Amygdala (tissue), 56 donors: ENCODE measurements at places on chromosomes 16 and 17.

DNA sequence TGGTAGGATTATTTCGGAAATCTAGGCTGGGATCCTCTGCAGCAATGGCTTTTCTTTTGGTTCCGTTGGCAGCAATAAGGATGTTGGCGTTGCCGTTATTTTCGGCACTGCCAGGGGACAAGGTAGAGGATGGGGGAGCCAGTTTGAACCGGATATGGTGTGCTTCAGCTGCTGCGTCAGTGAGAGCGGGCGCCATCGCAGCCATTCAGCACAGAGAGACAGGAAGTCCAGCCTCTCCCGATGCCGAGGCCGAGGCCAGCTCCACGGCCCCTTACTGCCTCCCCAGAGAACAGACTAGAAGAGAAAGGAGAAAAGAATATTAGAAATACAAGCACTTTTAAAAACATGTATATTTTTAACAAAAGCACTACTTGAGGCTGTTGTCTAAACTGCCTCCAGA is 21.3 kb downstream of the KANSL1 start:
- no peak for DNase-seq

GRCh38 chr16:50272111-50272571 is 5.8 kb downstream of the ADCY7 start:
- no peak for DNase-seq

- DNase-seq: no peak
These were observed 29.3 kb downstream of the GINS3 start for GRCh38 chr16:58421529-58421928.

- DNase-seq: no peak
These were observed 24.4 kb upstream of the CRHR1 start for GRCh38 chr17:45759761-45760160.

GRCh38 chr17:77316191-77316641 is 175.4 kb downstream of the SEC14L1 start:
- DNase-seq: no peak

DNA sequence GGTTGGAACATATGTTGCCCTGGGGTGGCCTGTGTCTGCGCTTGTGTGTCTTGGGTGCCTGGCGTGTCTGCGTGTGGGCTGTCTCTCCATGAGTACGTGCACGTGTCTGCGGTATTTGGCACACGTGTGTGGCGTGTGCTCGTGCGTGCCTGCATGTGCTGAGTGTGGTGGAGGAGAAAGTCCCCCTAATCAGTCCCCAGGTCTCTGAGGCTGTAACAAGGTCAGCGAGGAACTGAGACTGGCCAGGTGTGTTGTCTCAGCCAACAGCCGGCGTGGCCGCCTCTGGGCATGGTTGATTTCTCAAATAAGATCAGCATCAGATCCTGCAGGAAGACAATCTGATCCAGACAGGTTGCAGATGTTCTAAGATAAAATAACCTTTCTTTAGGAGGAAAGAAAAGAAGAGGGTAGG is 3.5 kb upstream of the CPNE7 start:
- DNase-seq: no peak

DNA sequence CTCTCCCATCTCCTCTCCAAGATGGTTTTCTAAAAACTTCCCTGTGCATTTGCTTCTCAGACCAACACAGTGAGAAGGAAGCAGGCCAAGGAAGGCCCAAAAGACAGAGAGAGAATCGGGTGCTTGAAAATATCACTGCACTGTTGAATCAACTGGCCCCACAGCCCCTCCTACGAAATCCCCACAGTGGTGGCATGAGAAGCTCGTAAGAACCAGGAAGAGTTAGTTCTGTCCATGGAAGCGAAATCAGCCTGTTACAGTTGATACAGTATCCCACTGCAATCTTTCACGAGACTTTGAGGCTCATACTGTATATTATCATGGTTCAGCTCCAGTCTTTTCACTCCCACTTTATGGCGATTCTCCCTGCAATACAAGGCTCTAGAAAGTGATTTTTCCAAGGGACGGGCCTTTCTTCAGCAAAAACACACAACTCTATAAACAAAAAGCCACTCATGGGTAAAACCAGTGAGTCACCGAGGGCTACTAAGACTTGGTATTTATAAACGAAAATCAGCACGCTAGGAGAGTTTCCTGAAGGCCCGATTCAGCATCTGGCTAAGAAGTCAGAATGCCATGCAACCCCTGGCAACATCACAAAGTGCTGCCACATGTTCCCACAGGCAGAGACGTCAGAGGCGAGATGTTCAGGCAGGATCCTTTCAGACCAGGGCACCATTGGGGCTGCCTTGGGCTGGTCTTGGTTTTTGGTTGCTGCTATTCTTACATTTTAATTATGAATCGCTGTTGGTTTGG is 185.7 kb downstream of the IRX5 start:
- no peak for DNase-seq

- peak; percentile 30 for DNase-seq
These were observed 498 bp upstream of the PLEKHG4 start for GRCh38 chr16:67278773-67279295.

DNA sequence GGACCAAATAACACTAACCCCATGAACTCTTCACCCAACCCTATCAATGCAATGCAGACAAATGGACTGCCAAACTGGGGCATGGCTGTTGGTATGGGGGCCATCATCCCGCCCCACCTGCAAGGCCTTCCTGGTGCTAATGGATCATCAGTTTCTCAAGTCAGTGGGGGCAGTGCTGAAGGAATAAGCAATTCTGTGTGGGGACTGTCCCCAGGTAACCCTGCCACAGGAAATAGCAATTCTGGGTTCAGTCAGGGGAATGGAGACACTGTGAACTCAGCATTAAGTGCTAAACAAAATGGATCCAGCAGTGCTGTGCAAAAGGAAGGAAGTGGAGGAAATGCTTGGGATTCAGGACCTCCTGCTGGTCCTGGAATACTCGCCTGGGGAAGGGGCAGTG is 78.9 kb downstream of the TMC6 start:
- DNase-seq: no peak

DNA sequence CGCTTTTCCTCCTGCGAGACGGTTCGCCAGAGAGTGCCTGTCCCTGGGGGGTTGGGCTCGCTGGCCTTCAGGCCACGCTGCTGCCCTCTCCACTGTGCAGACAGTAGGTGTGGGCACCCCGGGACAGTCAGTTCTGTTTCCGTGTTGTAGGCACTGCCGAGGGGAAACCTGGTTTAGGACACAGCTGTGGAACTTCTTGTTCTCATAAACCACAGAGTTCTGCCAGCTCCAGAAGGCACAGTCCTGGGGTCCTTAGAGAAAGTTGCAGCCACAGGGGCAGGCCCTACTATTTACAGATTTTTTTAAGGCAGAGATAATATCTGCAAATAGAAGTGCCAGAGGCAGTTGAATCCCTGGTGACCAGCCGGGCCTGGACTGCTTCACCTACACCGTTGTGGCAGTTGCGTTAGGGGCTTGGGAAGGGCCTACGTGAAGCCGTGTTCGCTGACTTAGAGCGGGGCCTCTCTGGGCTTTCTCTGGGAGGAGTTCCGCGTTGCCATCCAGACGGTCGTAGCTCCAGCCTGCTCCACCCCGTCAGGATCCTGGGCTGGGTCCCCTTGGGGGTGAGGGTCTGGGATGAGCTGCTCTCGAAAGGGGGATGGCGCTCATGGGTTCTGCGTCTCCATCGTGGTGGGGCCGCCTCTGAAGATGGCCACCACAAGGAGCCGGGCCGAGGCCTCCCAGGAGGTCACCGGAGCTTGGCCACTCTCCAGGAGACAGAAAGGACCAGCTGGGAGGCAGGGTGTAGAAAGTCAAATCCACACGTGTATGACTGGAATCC is 126.3 kb downstream of the BANP start:
- no peak for DNase-seq

GRCh38 chr16:85380905-85381737 is 232.0 kb upstream of the GSE1 start:
- no peak for DNase-seq

GRCh38 chr17:82870541-82870940 is 30.7 kb upstream of the ZNF750 start:
- DNase-seq: no peak

- DNase-seq: no peak
These were observed 84.8 kb downstream of the MRM1 start for GRCh38 chr17:36686123-36686669.

DNA sequence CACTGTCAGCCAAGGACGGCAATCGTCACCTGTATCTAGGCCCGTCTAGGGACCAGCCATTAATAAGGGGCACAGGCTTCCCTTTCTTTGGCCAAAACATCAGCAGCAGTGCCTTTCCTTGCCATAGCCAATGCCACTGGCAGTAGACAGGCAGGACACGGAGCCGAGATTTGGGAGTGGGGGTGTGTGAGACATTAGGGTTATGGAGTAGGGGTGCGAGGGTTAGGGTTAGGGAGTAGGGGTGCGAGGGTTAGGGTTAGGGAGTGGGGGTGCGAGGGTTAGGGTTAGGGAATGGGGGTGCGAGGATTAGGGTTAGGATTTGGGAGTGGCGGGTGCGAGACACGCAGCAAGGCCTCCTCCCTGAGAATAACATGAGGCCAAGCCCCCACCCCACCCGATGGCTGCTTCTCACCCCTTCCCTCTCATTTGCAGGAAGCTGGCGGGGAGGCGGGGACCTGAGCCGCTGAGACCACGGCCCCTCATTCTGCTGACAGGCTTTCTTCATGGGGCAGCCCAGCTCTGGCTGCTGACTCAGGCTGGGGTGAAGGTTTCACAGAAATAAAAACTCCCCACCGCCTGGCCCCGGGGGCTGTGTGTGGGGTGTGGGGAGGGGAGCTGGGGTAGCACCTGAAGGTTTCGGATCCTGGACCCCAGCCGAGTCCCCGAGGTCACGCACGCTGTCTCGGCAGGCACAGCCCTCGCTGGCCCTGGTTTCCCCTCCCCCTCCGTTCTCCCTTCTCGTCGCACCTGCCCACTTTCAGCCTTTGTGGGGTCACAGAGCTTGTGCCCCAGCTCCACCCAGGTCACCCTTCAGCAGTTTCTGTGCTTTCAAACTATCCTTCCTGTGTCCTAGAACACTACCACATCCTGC is 93.8 kb downstream of the PGS1 start:
- DNase-seq: no peak

- no peak for DNase-seq
These were observed 172.7 kb downstream of the TANC2 start for GRCh38 chr17:63138713-63139112.

DNA sequence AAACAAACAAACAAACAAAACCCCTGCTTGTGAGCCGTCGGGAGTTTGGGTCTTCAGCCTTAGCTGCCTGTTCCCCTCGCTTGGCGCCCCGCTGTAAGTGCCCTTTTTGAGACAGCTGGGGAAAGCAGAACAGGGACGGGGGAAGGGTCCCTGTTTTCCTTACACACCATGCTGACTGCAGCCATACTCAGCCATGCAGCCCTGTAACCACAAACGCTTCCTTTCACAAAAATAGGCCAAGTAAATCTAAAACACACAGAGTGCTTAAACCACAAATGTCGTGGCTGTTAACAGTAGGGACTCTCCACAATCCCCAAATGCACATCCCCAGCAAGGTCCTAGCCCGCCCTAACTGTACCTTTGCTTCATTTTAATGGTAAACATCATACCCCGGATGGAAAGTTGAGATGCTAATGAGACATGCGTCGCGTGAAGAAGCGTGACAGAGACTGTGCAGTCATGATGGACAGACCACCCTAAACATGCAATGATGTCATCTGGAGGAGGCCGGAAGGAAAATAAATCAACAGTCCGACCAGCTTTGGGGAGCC is 129.9 kb downstream of the MGAT5B start:
- no peak for DNase-seq

- DNase-seq: no peak
These were observed 91.8 kb downstream of the RGS9 start for GRCh38 chr17:65228734-65229620.

DNA sequence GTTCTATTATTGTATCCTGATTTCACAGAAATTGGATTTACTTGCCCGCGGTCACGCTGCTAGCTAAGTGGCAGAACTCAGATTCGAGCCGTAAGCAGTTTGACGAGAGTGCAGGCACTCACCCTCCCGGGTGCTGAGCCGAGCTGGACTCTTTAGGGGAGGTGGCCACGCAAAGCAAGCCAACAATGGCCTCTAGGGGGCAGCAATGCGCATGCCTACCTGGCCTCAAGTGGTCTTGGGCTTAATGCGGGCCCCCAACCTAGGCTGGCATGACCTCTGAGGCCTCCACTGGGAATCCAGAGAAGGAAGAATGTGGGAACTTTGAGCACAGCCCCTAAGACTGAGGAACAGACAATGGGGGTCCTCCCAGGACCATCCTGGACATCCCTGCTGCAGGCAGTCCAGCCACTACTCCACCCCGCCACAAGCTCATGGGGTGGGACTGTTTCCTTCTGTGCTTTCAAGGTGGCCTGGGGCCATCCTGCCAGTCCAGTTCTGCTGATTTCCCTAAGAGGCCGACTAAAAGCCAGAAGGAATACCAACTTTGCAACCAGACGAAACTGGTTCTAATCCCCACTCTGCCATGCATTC is 276.5 kb downstream of the XYLT1 start:
- no peak for DNase-seq

DNA sequence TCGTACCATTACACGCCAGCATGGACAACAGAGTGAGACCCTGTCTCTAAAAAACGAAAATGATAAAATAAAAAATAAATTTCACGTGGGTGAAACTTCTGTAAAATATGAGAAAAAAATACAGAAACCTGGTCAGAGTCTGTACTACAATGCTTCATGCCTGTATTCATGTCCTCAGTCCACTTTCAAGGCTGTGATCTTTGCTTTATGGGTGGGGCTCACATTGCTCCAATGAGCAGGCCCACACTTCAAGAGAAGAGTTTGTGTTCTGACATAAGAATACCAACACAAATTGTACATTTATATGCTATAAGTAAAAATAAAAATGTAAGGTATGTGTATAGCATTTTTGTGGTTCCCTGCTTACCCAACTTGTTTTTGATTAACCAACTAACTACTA is 32.2 kb upstream of the ABCA3 start:
- DNase-seq: no peak

- peak; percentile 58 for DNase-seq
These were observed 567 bp downstream of the GNA13 start for GRCh38 chr17:65055708-65056638.

DNA sequence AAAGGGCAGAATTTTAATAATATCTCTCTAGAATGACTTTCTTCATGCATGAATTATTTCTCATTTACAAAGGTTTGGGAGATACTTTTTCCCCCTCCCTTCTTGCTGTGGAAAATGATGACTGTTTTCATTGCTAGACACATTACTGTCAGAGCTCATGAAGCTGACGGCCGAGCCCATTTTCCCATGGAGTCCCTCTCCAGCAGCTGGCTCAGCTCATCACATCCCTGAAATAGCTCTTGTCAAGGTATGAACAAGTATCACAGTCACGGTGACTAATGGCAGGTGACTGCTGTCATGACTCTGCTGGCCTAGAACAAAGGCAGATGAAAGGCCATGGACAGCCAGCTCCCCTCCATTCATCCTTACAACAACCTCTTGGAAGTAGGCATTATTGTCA is 208.1 kb downstream of the ABCC12 start:
- no peak for DNase-seq

GRCh38 chr17:63984651-63985386 is 12.1 kb upstream of the SCN4A start:
- DNase-seq: no peak

DNA sequence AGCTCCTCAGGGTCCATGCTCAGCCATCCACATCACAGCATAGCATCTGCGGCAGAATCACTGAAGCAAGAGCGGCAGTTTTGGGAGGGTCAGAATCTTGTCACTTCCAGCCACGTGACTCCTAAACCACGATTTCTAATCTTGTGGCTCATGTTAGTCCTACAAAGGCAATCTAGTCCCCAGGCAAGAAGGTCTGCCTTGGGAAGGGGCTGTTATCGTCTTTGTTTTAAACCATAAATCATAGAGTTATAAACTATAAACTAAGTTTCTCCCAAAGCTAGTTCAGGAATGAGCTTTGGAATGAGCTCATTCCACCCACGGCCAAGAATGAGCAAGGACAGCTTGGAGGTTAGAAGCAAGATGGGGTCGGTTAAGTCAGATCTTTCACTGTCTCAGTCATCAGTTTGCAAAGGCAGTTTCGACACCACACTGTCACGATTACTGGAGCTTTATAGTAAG is 20.8 kb upstream of the DNAH17 start:
- DNase-seq: no peak
